ENCODE measurements at places on chromosomes 11 and 22. TPM values are rescaled to one million over a fixed set of nuclear protein-coding genes. Genes with fewer than 3 reads are reported as not detected.

Gene OR52I1
- total RNA-seq, result not detected

Gene SOX6
- total RNA-seq, result 58.1 TPM

Gene ANGPTL5
- not detected for total RNA-seq

Gene KLHDC7B
- total RNA-seq, result 0.18 TPM

Gene TPCN2
- total RNA-seq, result 20.8 TPM

Gene PHLDA2
- 6.2 TPM for total RNA-seq

All from metanephros (tissue), 2 donors.